ENCODE measurements at places on chromosomes 12 and 14. TPM values are rescaled to one million over a fixed set of nuclear protein-coding genes. Genes with fewer than 3 reads are reported as not detected.

The KRT77 gene
- total RNA-seq: not detected

The GYS2 gene
- total RNA-seq: not detected

The DEGS2 gene
- not detected for total RNA-seq

The PYGL gene
- 85.3 TPM for total RNA-seq

The OAS2 gene
- 0.77 TPM for total RNA-seq

The UNC119B gene
- total RNA-seq: 37.5 TPM

The BDKRB1 gene
- 19.8 TPM for total RNA-seq
